Cortex of kidney (tissue), 1 donor: ENCODE measurements at places on chromosomes 7 and 10.

DNA sequence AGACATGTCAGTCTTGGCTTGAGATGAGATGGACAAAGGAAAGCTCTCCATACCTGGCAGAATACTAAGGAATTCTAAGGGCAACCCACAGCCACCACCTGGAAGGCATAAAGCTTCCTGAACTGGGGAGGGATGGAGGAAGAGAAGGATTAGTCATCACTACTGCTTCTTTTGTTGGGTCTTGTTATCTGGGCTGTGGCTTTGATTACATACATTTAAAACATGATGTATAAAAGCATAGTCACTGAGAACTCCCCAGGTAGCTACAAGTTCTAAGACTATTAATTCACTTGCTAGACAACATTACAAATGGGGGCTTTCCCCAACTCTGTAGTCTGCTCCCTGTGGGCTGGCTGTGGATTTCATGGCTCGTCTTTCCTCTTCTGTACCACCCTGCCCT, 58.2 kb downstream of the RBM33 start:
- DNase-seq = no peak

- no peak for DNase-seq
Observed at GRCh38 chr7:134901389-134902020, 84.8 kb upstream of the AGBL3 start.

GRCh38 chr7:113282875-113283274, 164.5 kb upstream of the SMIM30 start:
- no peak for DNase-seq

DNA sequence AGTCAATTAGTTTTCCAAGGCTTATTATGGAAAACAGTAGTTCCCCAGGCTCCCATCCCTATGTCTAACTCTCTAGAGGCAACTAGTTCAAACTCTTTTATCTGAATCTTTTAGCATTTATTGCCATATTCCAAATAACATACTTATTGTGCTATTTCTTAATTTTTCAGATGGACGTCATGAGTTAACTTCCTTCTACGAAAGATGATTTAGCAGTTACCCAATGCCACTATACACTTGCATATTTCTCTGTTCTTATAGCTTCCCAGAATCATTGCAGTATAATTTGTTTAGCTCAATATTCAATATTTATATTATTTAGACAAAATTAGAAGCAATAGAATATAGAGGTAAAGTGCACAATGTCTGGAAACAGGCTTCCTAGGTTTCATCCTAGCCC, 52.8 kb downstream of the REEP3 start:
- no peak for DNase-seq

DNA sequence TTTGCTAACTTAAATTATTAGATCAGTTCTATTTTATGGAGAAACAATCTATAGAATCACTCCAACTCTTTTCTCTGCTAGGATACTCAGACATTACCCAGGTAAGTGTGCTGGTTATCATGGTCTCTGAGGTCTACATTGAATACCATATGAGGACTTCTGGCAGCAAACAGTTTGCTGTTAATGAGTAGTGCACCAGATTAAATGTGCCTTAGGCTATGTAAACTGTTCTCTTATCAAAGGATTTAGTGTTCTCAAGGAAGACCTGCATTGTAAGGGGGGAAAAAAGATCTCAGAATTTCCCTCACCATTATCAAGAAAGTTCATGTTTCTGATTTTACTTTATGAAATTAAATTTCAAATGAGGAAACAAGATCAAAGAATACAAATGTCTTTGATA, 107.5 kb downstream of the ITGB8 start:
- no peak for DNase-seq

GRCh38 chr10:32318476-32318896, 28.5 kb downstream of the EPC1 start:
- DNase-seq = no peak

GRCh38 chr7:16702441-16702840, 51.1 kb upstream of the TSPAN13 start:
- DNase-seq = no peak

DNA sequence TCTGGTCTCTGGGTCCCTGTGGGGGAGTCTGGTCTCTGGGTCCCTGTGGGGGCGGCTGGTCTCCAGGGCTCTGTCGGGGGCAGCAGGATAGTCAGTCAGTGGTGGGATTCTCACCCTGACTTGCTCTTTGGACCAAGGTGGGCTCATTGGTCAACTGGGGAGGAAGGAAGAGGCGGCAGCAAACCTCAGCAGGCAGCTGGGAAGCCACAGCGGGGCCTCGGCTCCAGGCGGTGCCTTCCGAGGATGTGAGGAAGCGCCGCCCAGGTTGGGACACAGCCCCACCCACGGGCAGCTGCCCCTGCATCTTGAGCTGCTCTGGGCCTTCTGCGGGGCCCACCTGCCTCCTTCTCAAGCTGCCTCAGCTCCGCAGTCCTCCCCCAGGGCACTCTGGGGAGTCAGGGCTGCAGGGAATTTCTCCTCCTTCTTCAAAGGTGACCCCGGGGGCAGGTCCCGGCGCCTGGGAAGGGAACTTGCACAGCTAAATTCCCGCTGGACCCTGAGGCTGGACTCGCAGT, 20.4 kb upstream of the KNDC1 start:
- DNase-seq = no peak

DNA sequence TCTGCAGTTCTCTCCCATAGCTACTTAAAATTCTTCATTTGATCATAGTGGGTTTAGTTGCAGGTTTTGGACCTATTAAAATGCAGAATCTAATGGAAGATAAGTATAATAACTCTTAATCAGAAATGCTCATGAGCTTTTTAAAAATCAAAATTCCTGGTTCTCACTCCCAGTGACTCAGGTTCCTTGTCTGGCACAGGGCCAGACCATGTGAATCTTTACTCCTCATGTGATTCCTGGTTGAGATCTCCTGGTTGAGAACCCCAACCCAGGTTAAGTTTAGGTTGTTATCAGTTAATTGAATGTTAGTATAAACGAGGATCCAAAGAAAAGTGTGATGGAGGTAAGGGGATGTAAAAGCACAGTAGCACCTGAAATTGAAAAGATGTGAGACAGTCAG, 17.5 kb upstream of the TRUB1 start:
- no peak for DNase-seq

GRCh38 chr10:11712744-11713143, 29.4 kb upstream of the ECHDC3 start:
- DNase-seq = no peak

DNA sequence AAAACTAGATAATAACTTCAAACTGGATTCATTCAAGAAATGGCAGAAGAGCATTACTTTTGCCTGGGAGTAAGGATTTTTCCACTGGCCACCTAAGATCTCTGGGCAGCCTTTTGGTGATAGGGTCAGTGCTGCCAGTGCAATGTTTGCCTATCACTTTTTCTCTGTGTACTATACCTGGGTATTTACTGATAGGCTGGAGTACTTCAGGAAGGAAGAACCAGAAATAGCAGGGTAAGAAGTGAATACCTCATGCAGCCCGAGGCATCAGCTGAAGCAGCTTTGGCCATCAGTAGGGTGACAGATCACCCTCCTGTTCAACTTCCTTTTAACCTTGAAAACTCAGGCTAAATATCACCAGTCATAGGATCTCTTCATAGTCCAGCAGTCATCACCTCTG, 5.5 kb upstream of the PAPSS2 start:
- no peak for DNase-seq

DNA sequence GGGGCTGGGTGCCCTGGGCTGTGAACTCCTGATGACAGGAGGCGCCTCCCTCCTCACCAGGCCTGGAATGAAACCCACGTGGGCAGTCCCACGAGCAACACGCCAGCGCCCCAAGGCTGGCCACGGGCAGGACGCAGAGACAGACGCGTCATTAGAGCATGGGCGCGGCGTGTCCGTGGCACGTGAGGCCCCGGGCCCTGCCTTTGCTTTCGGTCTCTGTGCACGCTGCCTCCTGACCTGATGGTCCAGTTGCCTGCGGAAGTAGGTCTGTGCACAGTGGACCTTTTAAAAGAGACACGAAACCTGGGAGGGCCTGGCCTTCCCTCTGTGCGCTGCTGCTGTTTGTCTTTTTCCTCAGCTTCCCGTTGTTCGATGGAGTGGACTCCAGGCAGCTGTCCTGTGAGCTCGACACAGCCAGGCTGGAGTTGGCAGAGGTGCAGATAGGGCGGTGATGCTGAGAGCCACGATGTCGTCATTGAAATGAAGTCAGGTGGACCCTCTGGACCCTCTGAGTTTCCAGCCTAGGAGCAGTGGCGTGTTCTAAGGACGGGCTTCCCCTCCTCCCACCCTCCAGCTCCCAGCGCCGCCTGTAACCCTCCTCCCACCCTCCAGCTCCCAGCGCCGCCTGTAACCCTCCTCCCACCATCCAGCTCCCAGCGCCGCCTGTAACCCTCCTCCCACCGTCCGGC, 40.1 kb upstream of the CFAP46 start:
- no peak for DNase-seq

DNA sequence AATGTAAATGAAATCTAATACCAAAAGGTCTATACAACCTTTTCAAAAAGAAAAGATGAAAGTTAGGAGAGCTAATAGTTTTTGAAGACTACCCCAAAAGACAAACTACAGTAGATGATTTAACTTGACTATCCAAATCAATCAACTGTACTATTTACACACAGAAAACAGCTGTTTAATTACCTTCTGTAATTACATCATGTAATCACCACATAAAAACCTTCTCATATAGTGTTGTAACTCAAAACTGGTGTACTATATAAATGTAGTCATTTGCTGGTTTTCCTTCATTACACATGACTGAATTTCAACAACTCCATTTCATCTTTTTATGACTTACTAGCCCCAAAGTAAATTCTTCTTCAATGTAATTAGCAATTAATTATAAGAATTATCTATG, 4.5 kb downstream of the RTKN2 start:
- no peak for DNase-seq

- no peak for DNase-seq
Observed at GRCh38 chr10:61975391-61975932, 74.0 kb downstream of the ARID5B start.

DNA sequence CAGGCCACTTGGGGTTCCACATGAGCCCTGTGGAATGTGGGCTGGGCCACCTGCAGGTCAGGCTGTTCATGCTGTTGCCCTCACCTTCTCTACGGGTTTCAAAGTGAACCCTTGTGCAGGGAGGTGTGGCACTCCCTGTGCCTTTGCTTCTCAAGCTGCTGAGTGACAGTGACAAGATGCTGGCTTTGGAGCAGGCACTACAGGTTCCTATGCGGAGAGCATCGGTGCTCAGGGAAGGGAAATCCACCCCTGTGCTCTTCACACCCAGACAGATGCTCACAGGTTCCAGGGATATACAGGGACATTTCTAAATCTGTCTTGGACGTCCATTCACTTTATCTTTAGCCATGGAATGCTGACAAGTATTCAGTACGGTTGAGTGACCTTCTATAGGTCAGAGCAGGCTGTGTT, 1005.0 kb downstream of the LRMDA start:
- DNase-seq = no peak

GRCh38 chr10:98407744-98408241, 7.2 kb downstream of the PYROXD2 start:
- DNase-seq = no peak

DNA sequence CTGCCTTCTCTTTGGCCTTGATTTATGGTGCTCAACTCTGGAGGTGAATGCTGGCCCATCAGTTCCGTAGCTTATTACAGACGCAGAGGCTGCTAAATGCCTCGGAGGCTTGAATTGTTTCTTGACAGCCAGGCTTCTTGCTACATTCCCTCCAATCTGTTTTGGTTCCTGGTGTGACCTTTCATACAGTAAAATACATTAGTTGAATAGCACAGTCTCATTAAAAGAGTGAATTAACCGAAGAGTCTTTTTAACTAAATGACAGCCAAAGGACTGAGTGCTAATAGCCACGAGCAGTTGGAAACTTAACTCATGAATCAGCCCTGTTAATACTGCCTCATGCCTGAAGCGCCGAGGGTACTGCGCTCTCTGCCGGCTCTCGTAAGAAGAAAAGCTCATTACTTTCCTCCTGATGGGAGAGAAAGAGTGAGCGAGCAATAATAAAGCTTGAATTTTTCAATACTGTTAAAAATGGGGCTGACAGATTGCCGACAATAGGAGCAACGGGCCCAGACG, 236.4 kb upstream of the GPR26 start:
- DNase-seq = no peak

DNA sequence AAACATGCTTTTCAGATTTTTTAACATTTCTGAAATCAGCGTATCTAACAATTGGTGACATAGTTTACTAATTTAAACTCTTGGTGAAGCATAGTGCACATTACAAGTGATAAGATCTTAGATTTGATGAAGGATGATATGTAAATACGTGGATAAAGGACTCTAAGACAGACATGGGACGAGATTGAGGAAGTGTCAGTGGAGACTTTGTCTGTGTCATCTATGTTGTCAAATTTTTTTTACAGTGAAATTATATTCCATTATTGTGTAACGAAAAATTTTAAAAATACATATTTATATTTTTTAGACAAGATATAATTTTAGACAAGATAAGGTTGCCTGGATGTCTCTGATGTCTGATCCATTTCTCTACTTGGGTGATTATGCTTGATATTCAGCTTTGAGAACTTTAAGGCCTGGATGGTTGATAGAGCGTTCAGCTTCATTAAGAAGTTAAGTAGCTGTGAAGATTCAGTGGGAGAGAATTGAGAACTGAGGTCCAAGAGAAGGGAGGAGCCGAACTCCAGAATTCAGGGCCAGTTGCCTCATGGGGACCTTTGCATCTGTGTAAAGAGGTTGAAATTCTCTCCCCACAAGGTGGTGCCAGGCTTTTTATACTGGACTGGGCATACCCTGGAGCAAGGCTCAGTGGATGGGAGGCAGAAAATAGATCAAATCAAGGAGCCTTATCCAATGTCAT, 62.7 kb downstream of the KAT6B start:
- no peak for DNase-seq

DNA sequence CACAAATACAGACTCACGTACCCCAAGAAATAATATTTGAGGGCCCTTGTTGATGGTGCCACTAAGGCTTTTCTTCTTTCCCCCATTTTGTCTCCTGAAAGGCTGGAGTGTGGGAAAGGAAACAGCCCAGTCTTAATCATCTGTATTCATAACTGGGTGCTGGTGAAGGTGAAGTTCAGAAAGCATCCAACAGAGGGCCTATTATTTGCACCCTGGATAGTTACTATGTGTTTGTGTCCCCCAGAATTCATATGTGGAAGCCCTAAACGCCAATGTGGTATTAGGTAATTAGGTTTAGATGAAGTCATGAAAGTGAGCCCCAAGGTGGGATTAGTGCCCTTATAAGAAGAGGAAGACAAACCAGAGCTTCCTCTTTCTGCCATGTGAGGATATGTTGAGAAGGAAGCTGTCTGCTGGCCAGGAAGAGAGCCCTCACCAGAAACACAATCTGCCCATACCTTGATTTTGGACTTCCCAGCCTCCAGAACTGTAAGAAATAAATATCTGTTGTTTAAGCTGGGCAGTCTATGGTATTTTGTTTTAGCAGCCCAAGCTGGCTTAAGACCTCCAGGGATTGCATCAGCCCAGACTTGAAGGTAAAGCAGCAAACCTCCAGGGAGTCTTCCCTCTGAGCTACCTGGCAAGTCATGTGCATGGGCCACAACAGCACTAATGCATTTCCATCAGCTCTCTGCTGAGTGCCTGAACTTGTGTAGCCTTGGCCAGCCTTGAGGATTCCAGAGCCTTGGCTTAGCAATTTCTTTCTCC, 90.0 kb upstream of the ADRB1 start:
- DNase-seq = no peak
